AG20443 (cell line): ENCODE measurements at places on chromosomes 3 and 15.
A peak's percentile ranks its signal among the peaks of the same experiment; 100 is the strongest.

- no peak for DNase-seq
These were observed 36.3 kb downstream of the ASTE1 start for GRCh38 chr3:130990282-130990681.

DNA sequence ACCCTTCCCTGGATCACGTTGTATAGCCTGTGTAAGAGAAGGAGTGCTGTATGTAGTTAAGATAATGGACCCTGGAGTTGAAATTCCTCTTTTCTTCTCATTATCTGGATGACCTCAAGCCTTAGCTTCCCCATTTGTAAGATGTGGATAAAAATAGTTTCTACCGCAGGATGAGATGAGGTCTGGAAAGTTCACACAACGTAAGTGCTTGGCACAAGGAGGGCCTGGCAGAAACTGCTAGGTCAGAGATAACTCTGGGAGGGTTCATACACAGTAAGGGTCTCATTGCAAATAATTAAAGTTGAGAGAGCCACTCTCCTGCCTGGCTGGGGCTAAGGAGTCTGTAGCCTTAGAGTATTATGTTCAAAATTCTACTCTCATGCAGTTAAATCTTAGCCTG, 214.4 kb downstream of the LRTM1 start:
- DNase-seq = no peak

DNA sequence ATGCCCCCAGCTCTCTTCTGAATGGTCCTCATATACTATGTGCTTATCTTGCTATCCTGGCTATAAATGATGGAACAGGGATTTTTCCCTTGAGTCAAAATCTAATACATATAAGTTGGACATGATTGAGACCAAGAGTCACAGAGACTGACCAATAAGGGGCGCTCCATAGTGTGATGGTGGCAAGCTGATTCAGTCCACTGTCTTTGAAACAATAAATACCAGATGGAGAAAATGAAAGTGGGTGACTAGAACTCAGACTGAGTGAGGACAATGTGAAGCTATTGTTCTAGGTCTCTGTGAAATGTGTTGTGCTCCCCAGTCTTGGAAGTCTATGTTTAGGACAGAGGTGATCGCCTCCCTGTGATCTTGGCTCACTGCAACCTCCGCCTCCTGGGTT, 10.6 kb upstream of the FSTL1 start:
- no peak for DNase-seq

GRCh38 chr15:95202569-95203349, 971.4 kb downstream of the MCTP2 start:
- DNase-seq = peak; percentile 14

DNA sequence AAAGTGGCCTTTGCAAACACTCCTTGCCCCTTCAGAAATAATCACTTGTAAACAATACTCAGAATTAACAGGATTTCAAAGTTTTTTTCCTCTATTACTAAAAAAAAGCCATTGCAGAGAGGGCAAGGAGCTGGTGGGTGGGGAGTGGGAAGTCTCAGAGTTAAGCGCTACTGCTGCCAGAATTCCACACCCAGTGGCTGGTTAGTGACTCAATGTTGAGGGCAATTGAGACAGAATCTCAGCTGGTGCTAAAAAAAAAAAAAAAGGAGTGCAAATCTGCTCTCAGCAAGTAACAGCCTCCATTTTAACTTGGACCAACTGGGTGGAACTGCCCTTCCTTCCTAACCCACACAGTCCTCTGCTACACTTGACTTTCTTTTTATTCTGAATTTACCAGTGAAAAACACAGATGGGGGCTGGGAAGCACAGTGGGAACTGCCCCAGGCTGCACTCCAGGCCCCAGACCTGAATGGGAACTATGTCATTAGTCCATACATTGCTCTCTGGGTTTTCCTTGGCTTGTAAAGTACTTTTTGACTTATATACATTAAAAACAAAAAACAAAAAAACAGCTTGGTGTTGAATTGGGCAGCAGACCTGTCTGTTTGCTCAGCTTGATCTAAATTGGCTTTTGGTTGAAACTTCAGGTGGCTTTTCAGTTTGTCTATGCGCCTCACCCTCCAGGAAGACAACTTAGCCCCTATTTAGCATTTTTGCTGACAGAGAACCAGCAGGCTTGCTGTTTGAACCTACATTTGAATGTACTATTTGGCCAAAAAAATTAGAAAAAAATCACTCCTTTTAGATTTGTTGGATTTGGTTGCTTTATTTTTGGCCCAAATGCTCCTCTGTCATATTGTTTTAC, 357.8 kb upstream of the TBL1XR1 start:
- DNase-seq = peak; percentile 89

- DNase-seq = no peak
These were observed 14.3 kb downstream of the AKAP13 start for GRCh38 chr15:85394554-85395333.

GRCh38 chr3:155972885-155973584, 102.6 kb downstream of the GMPS start:
- DNase-seq = no peak

DNA sequence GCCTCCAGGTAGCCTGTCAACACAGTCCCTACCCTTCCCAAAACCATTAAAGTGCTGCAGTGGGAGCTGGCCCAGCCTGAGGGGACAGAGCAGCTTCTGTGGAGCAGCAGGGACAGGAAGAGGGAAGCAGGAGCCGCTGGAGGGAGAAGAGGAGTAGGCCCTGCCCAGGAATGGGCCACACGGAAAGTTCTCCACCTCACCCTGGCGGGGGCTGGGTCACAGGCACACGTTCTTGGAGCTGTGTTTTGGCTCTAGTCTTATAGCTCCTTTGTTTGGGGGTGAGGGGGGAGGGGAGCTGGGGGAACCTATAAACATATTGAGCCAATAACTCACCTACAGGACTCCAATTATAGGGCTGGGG, 508.6 kb downstream of the SHQ1 start:
- DNase-seq = no peak

GRCh38 chr3:140258222-140258724, 323.3 kb downstream of the CLSTN2 start:
- no peak for DNase-seq

GRCh38 chr3:150960708-150961684, 11.5 kb downstream of the CLRN1 start:
- DNase-seq = no peak

DNA sequence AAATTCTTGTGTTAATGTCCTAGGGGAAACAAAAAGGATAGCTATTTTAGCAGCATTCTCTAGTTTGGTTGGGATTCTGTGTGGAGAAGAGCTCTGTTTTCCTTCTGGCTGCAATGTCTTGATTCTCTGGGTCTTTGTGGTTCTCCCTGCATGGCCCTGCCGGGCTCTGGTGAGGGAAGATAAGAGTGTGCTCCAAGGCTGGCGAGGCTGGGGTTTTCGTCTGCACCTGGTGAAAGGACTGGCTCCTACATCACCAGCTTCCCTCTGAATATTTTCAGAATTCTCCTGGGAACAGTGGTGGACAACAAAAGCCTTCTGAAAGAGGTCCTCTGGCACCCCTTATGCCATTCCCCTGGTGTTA, 38.1 kb upstream of the SFMBT1 start:
- no peak for DNase-seq

- peak; percentile 43 for DNase-seq
These were observed at the start of gene SLC6A11 for GRCh38 chr3:10816019-10816862. Gene SLC6A11 (plus strand): TSS chr3:10816228. CDS start chr3:10816266, 38 bp downstream.

- no peak for DNase-seq
These were observed 591.2 kb downstream of the NSUN3 start for GRCh38 chr3:94654096-94654495.
